Occipital lobe (tissue), 3 donors: ENCODE measurements at places on chromosomes 3 and 15. TPM values are rescaled to one million over a fixed set of nuclear protein-coding genes. Genes with fewer than 3 reads are reported as not detected.

GRCh38 chr3:12454076-12454815 is 30.0 kb upstream of the TSEN2 start:
- DNase-seq, result no peak

DNA sequence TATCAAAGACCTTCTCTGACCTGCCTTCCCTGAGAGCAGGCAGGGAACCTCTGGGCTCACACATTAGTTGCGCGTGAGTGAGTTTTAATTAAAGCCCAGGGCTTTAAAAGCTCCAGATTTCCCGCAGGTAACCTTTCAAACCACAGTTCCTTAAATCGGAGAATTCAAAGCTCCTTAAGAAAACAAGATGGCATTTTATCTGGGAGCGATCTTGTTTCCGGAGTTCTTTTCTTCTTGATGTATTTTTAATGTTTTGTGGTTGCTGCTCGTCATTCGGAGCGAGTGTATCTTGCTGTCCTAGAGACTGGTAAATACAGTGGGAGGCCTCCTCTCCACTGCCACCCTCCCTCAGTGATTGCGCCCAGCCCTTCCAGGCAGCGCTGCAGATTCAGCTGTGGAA is 284.3 kb downstream of the CLSTN2 start:
- no peak for DNase-seq

GRCh38 chr3:192867645-192868044 is 50.0 kb downstream of the MB21D2 start:
- DNase-seq, result no peak

- no peak for DNase-seq
Observed at GRCh38 chr3:184864000-184864399, 52.0 kb downstream of the VPS8 start.

DNA sequence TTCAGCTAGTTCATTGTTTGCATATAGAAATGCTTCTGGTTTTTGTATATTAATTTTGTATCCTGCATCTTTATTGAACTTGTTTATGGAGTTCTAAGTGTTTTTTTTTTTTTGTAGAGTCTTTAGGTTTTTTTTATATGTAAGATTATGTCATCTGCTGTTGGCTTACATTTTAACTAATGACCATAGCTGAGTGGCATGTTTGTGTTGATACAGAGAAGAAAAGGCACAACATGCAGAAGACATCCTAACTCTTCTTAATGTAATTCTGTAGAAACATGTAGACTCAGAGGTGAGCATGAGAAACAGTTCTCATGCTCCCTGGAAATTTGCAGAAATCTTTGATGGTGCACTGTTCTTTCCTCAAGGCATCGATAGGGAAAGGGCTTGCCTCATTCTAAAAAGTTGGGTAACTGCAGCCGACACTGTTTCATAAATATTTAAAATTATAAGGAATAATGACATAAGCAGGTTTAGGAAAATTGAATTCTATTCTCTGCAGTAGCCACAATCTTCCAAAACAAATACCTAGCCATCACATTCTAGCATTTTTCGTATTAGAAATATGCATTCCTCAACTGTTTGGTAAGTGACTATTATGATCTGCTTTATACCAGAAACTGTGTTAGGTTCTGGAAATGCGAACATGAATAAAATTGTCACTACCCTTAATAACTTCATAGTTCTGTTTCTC is 499.6 kb upstream of the KCNMB2 start:
- no peak for DNase-seq

DNA sequence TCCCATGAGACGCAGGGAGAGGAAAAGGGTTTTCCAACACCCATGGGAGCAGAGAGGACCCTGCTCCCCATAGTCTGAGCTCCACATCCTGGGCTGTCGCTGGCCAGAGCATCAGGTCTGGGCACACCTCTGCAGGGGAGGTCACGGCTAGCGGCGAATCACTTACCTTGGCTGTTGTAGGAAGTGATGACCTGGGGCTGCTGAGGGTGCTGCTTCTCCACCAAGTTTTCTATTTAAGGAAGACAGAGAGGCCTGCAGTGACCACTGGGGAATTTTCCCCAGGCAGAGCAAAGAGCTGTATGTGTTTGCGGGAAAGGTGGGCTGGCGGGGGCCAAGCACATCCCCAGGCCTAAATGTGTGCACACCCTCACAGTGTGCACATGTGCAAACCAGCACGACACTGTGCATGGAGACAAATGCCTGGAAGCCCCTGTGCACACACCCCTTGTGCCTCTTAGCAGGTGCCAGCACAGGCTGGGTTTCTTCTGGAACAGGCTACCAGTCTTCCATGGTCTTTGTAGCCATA is 7.6 kb downstream of the KY start:
- DNase-seq, result no peak

DNA sequence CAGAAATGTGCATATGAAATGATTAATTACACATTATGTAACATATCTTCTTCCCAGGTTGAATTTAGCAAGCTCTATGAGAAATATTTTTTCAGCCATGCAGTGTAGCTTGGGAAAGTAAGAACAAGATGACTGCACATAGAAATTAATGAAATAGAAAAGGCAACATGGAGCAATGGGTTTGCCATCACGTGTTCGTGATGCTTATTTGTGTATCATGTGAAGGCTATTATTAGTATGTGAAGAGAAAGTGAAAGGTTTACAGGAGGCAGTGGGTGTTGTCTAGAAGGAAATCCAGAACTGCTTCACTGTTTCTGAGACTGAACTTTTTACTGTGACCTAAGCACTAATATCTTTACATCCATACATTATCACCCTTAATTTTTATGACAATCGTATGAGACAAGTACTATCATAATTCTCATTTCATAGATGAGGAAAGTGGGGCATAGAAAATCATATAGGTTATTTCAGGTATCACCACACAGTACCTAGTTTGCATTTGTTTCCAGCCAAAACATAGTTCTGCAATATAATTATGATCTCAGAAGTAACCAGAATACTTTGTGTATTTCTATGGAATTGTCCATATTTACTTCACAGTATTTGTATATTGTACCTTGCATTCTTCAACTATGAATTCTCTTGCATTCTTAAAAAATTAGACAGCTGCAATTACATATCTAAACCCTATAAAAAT is 14.9 kb downstream of the SERPINI1 start:
- DNase-seq, result no peak

The GABRR3 gene
- not detected for total RNA-seq

The RTP4 gene
- not detected for total RNA-seq

The MESP2 gene
- total RNA-seq, result not detected
